ENCODE measurements at places on chromosomes 6 and 20. TPM values are rescaled to one million over a fixed set of nuclear protein-coding genes. Genes with fewer than 3 reads are reported as not detected.
A peak's percentile ranks its signal among the peaks of the same experiment; 100 is the strongest.

GGTLC1 gene
- total RNA-seq: not detected

C6orf118 gene
- total RNA-seq: not detected

FRK gene
- total RNA-seq: 8.2 TPM

FAM229B gene
- total RNA-seq: 47.6 TPM

KHDRBS2 gene
- 7.3 TPM for total RNA-seq

DNA sequence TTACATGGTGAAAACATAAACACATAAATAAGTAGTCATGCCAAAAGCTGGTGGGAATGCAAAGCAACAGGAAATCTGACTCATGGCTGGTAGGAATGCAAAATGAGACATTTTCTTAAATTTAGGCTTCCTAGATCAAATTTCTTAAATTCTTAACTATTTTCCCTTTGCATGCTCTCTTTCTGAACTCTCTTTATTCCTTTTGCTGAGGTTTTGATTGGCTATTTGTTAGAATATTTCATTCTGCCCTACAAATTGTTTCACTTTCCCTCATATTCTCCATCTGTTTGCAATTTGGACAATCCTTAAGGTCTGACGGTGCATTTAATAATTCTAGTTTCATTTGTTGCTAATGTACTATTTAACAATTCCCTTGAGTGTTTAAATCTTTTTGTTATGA is 437.5 kb upstream of the RGS17 start:
- no peaks in the 10 kb centered on the region for H3K36me3 ChIP-seq
- no peak overlapping the region for H3K4me3 ChIP-seq

GRCh38 chr6:41767112-41767833 is 12.4 kb downstream of the FRS3 start:
- peak overlapping the region; percentile 29 for H3K27ac ChIP-seq
- no peaks in the 10 kb centered on the region for H3K36me3 ChIP-seq
- DNase-seq: peak; percentile 65

DNA sequence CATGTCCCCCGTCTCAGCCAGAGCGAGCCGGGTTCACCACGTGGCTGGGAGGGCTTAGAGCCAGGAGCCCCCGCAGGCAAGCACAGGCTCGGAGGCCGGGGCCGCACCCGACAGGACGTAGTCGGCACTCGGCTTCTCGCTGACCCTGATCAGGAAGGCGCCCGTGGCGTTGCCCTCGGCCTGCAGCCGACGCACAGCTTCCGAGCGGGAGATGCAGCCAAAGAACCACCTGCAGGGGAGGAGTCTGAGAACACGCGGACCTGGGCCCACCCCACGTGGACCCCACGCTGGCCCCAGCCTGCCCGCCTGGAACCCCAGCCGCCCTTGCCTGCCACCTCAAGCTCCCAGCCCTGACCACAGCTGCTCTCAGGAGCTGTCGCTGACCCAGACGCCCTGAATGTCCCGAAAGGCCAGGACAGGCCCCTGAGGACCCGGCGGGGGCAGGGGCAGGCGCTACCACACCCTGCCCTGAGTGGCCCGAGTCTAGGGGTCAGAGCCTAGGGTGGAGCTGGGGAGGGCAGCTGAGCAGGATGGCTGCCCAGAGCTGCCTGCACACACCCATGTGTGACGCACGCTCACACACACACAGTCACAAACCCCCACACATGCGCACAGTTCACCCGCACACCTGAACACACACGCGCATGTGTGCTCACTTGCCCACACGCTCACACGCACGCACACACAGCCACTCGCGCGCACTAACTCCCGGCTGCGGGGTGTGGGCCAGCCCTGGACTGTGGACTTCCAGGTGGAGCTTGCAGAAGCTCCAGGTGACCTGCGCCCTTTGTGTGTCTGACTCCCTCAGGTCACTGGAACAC is 2.1 kb downstream of the PTK6 start:
- H3K27ac ChIP-seq: no peak overlapping the region
- no peak overlapping the region for H3K4me3 ChIP-seq

- no peak for DNase-seq
- H3K4me3 ChIP-seq: peak overlapping the region; percentile 31
- peak overlapping the region; percentile 42 for H3K27ac ChIP-seq
Measured at GRCh38 chr6:138571585-138572166, 72.4 kb upstream of the NHSL1 start.

DNA sequence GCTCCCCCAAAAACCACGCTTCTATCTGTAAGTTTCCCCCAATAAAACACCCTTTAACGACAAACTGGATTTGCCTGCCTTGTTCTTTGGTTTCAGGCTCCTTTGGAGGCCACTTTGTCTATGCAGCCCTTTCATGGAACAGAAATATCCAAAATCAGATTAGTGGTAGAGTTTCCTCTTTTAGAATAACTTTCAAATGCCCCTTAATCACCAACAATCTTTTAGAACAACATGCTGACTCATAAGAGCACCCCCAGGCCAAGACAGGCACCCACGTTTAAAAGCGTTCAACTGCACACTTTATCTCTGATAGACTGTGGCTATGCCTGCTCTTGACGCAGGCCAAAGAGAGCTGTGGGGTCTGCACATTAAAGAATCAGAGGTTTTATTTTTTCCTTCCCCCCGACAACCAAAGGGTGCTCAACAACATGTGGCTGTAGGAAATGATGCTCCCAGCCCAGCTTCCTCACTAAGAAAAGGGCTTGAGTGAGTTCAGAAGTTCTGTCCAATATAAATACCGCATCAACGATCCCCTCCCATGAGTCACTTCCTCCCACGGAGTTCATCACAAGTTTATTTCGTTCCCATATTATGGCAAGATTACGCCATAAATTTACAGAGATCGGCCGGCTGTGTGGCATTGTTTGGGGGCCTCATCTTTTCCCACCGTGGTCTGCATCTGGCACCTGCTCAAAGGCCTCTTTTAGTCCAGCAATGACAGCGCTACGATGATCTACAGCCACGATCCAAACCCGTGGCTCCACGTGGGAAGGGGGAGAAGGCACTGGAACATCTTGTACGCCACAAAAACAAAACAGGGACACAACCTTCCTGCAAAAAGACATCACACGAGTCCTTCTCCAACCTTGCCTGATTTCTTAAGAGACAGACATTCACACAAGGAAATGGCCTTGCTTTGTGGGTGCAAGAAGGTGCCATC is 88.8 kb upstream of the NFATC2 start:
- H3K4me1 ChIP-seq: peaks cover 7% of the 10 kb centered on the region
- peak overlapping the region; percentile 99 for H3K27ac ChIP-seq
- no peaks in the 10 kb centered on the region for H3K27me3 ChIP-seq
- H3K36me3 ChIP-seq: no peaks in the 10 kb centered on the region
- peak; percentile 83 for DNase-seq

DNA sequence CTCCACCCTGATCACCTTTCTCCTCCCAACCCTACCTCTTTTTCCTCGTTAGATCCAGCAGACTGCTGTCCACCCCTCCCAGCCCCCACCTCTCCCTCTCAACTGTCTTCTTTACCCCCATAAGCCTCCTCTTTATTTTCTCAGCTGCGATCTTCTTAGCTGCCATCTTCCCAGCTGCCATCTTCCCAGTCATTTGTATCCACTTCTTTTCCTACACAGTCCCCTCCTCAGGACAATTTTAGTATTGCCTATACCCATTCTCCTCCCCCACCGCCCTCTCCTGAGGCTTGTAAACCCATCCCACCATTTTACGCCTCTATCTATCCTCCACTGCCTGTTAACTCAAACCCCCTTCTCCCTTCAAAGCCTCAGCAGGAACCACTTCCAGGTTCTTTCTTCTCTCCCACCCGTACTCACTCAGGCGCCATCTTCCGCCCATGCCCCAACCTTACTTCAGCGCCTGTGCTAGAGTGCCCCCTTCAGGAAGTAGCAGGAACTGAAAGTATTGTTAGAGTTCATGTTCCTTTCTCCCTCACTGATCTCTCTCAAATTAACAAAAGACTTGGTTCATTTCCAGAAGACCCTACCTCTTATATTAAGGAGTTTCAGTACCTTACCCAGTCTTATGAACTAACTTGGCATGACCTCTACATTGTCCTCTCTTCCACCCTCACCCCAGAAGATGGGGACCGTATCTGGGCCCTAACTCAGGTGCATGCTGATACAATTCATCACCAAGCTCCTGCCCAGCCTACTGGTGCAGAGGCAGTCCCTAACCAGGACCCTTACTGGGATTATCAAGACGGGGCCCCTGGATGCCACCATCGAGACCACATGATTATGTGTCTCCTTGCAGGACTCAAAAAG is 236.0 kb downstream of the ADGRG6 start:
- no peak overlapping the region for H3K4me3 ChIP-seq
- H3K36me3 ChIP-seq: no peaks in the 10 kb centered on the region
- no peaks in the 10 kb centered on the region for H3K27me3 ChIP-seq
- DNase-seq: no peak

DNA sequence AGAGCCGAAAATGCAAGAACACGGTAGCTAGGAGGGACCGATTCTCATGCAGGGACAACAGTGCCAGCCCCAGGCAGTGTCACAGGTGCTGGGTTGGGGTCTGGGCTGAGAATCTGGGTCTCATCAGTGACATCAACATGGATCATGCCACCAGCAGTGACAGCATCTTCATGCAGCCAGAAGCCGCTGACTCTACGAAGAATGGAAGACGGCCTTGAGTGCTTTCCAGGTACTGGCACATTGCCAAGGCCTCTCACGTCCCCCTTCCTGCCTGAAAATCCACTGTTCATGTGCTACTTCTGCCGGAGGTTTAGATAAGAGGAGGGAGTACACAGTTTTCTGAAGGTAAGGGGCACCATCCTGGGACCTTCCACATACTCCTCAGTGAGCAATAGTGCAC is 141.1 kb upstream of the FOXQ1 start:
- H3K27ac ChIP-seq: no peak overlapping the region
- no peak overlapping the region for H3K4me3 ChIP-seq
- DNase-seq: no peak
- H3K36me3 ChIP-seq: no peaks in the 10 kb centered on the region

- DNase-seq: no peak
- H3K27ac ChIP-seq: no peak overlapping the region
- H3K4me1 ChIP-seq: no peaks in the 10 kb centered on the region
- H3K27me3 ChIP-seq: no peaks in the 10 kb centered on the region
- H3K4me3 ChIP-seq: no peak overlapping the region
Measured at GRCh38 chr6:20814494-20814893, 280.2 kb downstream of the CDKAL1 start.

GRCh38 chr6:34709386-34709785 is 12.8 kb upstream of the ILRUN start:
- H3K36me3 ChIP-seq: no peaks in the 10 kb centered on the region
- H3K4me1 ChIP-seq: no peaks in the 10 kb centered on the region

GRCh38 chr6:21855811-21856455 is 262.4 kb downstream of the SOX4 start:
- no peaks in the 10 kb centered on the region for H3K27me3 ChIP-seq
- no peak for DNase-seq
- no peaks in the 10 kb centered on the region for H3K36me3 ChIP-seq
- no peak overlapping the region for H3K27ac ChIP-seq
- H3K4me1 ChIP-seq: no peaks in the 10 kb centered on the region

- no peak for DNase-seq
- no peaks in the 10 kb centered on the region for H3K4me1 ChIP-seq
- H3K36me3 ChIP-seq: no peaks in the 10 kb centered on the region
- no peak overlapping the region for H3K27ac ChIP-seq
Measured at GRCh38 chr6:48626421-48626820, 515.4 kb upstream of the PTCHD4 start.
